ENCODE measurements at places on chromosomes 16 and 17.

GRCh38 chr17:32319548-32319905 is 22.4 kb downstream of the C17orf75 start:
- peak; percentile 82 for DNase-seq

DNA sequence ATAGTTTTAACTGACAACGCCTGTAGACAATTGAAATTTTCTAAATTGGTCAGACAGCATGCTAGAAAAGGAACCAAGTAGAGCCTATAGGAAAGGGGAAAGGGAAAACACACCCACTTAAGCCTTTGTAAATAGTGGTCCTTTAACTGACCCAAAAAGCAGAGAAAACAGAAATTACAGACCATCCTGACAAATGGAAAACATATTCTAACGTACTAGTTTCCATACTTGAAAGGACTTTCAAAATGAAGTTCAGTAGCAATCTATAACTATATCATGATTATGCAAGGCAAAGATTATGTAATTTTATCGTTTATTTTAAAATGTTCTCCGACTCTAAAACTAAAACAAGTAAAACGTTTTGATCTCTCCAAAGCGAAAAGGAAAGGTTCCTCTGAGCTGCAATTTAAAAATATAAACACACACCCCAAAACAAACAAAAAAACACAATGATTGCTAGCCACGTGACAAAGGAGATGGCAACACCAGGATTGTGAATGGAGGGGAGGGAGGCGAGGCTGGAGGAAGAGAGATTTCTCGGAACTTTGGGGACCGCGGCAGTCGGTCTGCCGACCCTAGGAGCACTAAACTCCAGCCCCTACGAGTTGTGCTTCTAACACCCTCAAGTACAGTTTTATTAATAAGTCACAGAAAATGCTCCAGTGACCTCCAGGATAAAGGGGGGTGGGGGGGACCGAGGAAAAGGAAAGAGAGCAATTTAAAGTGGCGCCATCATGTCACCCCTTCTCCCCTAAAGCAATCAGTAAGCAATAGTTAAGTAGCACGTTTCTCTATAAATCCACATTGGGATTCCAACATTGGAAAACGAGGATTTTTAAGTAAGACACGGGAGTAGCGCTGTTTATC is 1.7 kb downstream of the KANSL1 start:
- DNase-seq = no peak

DNA sequence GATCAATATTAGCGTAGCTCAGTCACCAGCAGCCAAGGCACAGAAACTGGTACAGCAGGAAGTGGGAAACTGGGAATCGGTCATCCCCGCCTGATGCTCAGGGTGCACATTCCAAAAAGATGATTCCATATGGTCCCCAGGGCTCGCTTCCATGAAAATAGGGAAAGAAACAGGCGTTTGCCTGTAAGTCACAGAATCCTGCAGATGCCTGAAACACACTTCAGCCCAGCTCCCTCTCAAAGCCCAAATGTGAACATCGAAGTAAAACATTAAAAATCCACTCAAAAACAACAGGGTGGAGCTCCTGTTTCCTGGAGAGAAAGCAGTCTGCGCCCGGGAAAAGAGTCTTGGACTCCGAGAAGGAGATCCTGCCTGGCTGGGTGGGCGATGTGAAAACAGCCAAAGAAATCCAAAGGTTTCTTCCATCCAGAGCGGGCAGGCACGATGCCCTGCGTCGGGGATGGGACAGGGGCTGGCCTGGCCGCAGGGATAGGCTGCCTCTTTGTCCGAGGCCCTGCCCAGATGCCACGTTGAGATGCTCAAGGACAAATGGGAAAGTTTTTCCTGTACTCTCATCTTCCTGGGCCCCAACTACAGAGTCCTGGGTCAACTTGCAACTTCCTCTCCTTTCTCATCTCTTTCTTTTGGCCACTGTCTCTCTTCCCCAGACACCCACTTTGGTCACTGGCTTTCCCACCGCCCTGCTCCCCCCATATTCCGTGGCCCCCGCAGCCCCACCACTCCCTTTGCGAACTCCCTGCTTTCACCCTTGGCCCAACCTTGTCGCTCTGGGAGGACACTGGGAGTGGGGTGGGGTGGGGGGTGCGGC is 743 bp downstream of the WIPI1 start:
- peak; percentile 90 for DNase-seq

DNA sequence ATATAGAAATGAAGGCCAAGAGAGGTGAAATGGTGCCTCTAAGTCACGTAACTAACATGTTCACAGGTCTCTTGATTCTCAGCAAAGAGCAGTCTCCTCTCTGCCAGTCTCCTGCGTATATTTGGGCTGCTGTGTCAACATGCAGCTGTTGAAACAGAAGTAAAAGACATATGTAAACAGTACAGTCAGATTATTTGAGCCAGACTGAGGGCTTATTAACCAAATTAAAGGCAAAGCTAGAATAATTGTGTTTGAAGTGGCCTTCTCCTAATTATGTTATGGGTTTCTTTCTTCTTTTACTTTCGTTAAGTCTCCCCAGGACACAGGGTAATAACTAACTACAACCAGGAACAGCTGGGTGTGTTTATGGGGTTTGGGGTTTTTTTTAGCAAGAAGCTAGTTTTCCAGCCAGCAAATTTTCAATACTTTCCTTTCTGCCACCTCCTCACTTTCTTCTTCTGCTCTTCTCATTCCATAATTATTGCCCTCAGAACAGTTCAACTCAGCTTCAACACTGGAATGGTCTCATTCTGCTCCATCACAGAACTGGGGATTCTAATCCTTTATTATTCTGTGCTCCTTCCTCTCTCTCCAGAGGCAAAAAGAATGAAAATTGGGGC is 18.4 kb downstream of the G6PC1 start:
- no peak for DNase-seq

DNA sequence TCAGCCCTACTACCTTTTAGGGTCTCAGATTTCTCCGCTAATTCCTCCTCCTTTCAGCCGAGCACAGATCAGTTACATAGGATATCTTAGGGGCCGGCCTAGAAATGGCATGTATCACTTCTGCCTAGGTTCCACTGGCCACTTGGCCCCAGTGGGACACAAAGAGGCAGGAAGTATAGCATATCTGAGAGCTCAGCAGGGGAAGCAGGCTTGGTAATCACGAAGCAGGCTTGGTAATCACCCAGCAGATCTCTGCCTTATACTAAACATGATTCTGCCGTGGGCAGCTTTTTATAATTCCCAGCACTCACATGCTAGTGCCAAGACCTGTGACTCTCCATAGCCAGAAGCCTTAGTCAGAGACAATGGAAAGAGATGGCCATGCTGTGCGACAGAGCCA is 59.6 kb upstream of the CACNG5 start:
- no peak for DNase-seq

DNA sequence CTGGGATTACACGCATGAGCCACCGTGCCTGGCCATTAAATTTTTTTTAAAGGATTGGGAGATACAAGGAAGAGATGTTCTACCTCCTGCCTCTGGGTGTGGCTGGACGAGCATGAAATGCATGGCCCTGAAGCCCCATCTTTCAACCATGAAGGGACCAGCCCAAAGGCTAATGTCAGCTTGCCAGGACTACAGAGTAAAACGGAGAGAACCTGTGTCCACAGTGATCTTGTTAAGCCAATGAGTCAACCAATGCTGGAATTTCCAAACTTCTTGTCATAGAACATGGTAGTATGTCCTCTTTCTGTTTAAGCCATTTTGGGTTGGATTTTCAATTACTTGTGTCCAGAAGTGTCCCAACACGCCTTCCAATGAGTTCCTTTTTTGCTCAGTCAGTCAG is 71.3 kb downstream of the RTN4RL1 start:
- DNase-seq = no peak

GRCh38 chr17:19019041-19019941 is 14.7 kb upstream of the FAM83G start:
- DNase-seq = no peak
